PC-3 (cell line): ENCODE measurements at places on chromosomes 11 and 22. TPM values are rescaled to one million over a fixed set of nuclear protein-coding genes. Genes with fewer than 3 reads are reported as not detected.
A peak's percentile ranks its signal among the peaks of the same experiment; 100 is the strongest.

SLC37A2 gene
- total RNA-seq: 9.0 and 10.2 TPM in 2 replicates

OR52I1 gene
- not detected in 2 replicates for total RNA-seq

DNA sequence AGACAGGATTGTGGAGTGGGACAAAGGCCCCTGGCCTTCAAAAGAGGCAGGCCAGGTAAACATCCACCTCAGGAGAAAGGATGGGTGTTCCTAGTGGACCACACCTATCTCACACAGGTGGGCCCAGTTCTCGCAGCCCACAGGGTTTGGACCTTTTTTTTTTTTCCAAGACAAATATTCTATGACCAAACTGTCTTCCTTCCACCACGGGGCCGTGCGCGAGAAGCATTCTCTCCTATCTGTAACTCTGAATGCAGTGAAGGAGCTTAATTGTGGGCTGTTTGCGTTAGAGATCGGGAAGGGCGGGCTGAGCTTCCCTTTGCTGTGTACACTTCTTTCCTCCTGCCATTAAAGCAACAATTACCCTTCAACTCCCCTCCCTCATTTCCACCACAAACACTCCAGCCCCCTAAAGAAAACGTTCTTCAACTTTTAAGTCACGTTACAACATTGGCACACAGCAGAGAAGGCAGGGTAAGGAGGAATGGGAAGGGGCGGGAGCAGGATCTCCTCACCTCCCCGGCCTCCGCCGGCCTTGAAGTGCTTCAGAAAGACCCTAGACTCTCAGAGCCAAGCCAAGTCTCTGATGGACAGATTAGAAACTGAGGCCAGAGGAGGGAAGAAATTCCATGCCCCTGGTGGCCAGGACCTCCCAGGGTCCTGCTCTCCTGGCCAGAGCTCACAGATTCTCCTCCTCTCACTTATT lies 238.4 kb downstream of the BUD13 start:
- peaks cover 99% of the 10 kb centered on the region for H3K27me3 ChIP-seq
- H3K4me1 ChIP-seq: no peaks in the 10 kb centered on the region
- H3K27ac ChIP-seq: no peak overlapping the region

DNA sequence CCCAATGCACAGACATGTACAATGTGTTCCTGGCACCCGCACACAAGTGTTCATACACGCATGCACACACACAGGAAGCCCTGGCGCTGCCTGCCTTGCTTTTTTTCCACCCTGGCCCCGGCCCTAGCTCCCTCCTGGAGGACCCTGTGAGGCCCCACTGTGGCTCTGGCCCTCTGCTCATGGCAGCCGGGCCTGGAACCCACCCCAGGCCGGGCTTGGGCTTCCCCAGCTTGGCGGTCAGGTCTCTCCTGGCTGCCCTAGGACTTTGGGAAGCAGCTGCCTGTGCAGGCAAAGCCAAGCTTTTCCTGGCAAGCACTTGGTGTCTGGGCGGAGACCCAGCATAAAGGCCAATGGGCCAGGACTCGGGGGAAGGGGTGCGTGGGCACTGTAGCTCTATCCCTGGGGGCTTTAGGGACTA lies 30.5 kb downstream of the CD82 start:
- H3K4me1 ChIP-seq: no peaks in the 10 kb centered on the region
- no peak overlapping the region for H3K4me3 ChIP-seq

DNA sequence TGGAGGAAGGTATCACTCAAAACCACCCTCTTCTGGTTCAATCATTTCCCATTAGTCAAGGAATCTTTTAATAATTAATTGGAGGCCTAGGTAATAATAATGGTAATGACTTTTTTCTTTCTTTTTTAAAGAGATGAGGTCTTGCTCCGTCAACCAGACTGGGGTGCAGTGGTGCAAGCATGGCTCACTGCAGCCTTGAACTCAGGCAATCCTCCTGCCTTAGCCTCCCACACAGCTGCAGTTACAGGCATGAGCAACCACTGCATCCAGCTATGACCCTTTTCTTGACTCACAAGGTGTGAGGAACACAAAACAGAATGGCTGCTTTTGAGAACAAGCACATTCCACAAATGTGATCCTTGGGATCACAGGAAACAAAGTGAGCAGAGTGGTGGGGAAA lies 3.6 kb downstream of the POLDIP3 start:
- H3K27ac ChIP-seq: no peak overlapping the region
- peaks cover 17% of the 10 kb centered on the region for H3K4me1 ChIP-seq

- H3K4me3 ChIP-seq: no peak overlapping the region
- H3K27ac ChIP-seq: no peak overlapping the region
- H3K27me3 ChIP-seq: no peaks in the 10 kb centered on the region
- H3K36me3 ChIP-seq: no peaks in the 10 kb centered on the region
- peak; percentile 71 for DNase-seq
Observed at GRCh38 chr11:79076526-79077115, 364.2 kb downstream of the TENM4 start.

DNA sequence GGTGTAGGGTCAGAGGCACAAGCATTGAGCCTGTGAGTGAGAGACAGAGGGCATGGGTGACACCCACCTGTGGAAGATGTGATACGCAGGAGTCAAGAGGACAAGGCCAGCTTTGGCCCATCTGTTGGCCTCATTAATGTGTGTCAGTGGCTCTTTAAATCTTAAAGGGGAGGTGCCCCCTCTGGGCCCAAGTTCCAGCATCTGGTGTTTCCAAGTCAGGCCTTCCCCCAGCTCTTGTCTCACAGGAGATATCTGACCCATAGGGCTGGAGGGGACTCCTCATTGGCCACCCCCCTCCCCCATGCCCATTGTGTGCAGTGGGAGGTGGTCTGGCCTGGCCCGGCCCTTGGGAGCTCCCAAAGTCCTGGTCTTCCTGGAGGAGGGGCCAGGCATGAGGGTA lies 8.9 kb downstream of the KCNK7 start:
- H3K27me3 ChIP-seq: no peaks in the 10 kb centered on the region
- H3K4me1 ChIP-seq: no peaks in the 10 kb centered on the region
- peaks cover 7% of the 10 kb centered on the region for H3K36me3 ChIP-seq
- DNase-seq: no peak
- H3K4me3 ChIP-seq: no peak overlapping the region

DNA sequence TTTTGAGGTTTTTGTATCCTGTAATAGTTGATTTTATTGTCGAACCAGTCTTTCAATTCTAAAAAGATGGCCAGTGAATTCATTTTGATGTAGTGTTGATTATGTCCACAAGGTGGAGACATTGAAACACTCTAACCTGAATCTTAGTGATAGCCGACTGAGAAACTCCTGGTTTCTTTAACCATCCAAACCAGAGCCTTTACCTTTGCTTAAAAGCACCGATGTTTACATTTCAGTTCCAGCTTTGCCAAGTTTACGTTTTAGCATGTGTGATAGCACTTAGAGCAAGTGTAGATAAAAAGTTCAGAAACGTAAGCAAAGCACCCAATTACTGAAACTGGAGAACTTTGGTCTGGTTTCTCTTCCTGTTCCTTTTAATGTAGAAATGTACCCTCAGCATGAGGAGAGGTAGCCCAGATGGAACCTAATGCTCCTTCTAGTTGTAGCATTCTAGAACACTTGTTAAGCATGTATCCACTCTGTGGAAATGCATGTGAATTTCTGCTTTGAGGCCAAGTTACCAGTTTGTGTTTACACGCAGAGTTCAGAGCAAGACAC lies 208.6 kb downstream of the DBX1 start:
- H3K4me3 ChIP-seq: no peak overlapping the region
- H3K4me1 ChIP-seq: peaks cover 26% of the 10 kb centered on the region
- H3K27ac ChIP-seq: no peak overlapping the region
- no peaks in the 10 kb centered on the region for H3K27me3 ChIP-seq

GRCh38 chr11:73888244-73888643 lies 11.4 kb downstream of the PAAF1 start:
- H3K27me3 ChIP-seq: no peaks in the 10 kb centered on the region
- H3K27ac ChIP-seq: no peak overlapping the region
- H3K4me3 ChIP-seq: no peak overlapping the region
- peaks cover 4% of the 10 kb centered on the region; the same call in 1 of the 2 replicates for H3K36me3 ChIP-seq
